ENCODE measurements at places on chromosomes 3 and 15.

- no peak for DNase-seq
Observed at GRCh38 chr3:58173029-58173668, 37.6 kb downstream of the DNASE1L3 start.

GRCh38 chr3:10753964-10754363, 62.1 kb upstream of the SLC6A11 start:
- DNase-seq = peak; percentile 34

DNA sequence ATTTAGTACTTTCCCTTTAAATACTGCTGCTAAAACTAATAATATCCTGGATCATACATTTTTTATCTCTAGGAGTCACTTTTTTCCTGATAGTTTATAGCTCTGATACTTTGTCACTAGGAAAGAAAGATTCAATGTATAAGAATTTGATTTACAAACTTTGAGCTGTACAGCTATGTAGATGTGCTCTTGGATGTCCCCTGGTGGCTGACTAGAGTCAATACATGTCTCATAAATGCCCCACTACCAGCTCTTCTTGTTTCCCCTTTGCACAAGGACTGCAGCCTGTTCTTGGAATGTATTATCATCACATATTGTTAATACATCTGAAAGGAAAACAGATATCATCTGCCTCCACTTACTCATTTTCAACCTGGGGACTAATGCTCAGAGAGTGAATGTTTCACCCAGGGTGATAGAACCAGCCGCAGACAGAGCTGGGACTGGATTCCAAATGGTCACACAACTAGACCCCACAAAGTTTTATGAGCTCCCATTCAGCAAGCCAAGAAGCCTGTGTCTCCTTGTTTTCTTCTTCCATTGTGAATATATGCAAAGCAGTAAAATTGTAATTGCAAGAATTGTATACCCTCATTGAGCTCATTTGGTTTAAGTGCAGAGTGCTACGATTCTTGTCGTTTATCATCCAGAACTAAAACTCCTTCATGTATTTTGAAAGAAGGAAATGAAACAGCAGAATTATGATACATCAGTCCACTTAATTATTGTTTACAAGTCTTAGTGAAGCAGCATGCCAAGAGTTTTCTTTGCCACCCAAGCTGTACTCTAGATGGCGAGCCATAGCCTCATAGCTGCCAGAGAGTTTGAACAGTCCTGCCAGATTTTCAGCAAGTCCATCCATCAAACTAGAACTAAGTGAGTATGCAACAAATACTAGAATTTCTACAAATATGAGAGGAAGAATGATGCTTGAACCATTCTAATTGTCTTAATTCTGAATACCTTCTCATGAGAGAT, 261.6 kb upstream of the LMCD1 start:
- peak; percentile 9 for DNase-seq

DNA sequence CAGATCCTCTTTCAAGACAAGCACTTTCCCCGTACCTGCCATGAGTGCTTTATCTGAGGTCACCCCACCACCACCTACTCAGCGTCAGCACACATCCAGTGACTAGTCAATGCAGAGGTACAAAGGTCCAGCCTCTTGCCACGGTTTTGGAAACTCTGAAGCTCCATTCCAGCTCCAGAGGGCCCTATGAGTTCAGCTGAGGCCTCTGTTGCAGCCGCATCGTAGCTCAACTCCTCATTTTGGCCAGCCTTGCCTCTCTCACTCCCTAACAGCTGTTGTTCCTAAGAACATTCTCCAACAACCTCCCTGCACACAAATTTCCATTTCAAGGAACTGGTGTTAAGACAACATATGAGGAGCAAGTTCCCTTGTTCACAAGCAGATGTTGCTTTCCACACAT, 405.1 kb upstream of the PROK2 start:
- no peak for DNase-seq

DNA sequence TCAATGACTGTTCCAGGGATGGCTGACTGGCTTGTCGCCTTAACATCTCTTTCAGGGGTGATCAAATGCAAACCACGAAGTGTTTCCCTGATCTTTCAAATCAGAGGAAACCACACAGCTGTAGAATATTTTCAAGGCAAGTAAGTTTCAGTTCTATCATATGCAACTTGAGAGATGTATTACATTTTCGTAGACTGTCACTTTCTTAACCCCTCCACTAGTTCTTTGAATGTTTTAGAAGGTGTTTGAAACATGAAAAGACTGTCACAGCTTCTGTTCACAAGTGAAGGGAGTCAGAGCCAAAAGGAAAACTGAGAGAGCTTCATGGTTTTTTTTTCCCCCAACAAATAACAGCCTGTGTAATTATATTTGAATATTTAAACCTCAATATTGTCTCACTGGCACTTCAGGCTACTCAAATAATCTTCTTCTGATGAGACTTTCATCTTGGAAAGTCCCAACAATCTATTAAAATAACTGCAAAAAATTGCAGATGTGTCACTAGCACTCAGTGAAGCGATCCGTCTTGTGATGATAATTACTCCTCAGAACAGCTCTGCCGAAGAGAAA, 25.9 kb upstream of the CAPN7 start:
- no peak for DNase-seq
